ENCODE measurements at places on chromosomes 6 and 20. TPM values are rescaled to one million over a fixed set of nuclear protein-coding genes. Genes with fewer than 3 reads are reported as not detected.

GRCh38 chr6:143575440-143575839 lies 63.9 kb upstream of the FUCA2 start:
- DNase-seq, result no peak

- DNase-seq, result peak; percentile 42
Measured at GRCh38 chr20:34312544-34313217, 9.5 kb upstream of the AHCY start.

DNA sequence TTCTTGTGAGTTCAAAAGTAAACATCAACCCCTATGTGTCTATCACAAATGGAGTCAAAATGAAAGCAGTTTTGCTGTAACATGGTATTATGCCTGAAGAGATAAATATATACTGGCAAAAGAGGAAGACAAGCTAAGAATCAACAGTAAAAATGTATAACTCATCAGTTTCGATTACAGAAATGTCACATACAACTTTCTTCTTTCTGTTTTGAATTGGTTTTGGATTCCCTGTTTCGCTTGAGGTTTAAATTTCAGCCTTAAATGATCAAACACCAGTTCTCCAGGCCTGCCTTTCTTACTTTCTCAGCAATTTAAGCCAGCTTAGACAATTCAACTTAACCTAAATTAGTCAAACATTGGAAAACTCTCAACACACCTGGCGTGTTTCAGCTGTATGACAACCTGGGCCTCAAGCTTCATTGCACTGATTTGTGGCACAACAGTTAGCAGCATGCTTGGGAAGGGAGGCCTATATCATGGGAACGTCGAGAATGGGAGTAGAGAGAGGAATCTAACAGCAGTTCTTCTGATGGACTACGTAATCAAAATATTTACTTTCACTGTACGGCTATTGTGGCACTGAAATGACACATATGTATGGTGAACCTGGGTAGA lies 51.9 kb upstream of the MARCKS start:
- no peak for DNase-seq

GRCh38 chr6:3340358-3340802 lies 81.6 kb downstream of the PSMG4 start:
- DNase-seq, result no peak

GRCh38 chr6:20633566-20634340 lies 99.5 kb downstream of the CDKAL1 start:
- DNase-seq, result no peak

- DNase-seq, result no peak
Measured at GRCh38 chr20:5095931-5096330, 23.8 kb downstream of the PCNA start.

Gene CAPN11
- not detected for total RNA-seq

Gene TINAG
- not detected for total RNA-seq

GRCh38 chr6:28558629-28559028 lies 32.9 kb downstream of the GPX5 start:
- DNase-seq, result no peak

Gene SIGLEC1
- 12.2 TPM for total RNA-seq

- no peak for DNase-seq
Measured at GRCh38 chr20:36305602-36306551, at the start of gene DLGAP4. Gene DLGAP4, plus strand, starts transcription at chr20:36306339. Its CDS starts 125,379 bp downstream, at chr20:36431718.

Gene C20orf144
- total RNA-seq, result not detected

Gene OR2J3
- total RNA-seq, result not detected

Gene NHSL1
- 9.7 TPM for total RNA-seq

DNA sequence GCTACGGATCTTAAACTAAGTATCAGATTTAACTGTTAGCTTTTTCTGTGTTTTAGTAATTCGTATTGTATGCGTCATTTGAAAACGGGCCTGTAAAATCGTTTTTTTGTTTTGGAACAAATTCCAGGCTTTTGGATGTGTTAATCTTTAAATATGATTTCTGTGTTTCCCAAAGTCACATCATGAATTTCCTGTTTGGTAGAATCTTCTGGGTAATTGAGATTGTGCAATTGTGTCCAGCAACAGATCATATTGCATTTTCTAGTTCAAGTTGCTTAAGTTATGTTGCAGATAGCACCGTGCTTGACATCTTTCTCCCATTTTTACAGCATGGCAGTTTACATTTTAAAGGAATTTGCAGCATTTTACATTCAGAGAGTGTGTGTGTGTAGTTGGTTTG lies 1.9 kb downstream of the MAPK14 start:
- DNase-seq, result no peak
